ENCODE measurements at places on chromosomes 12 and 14. TPM values are rescaled to one million over a fixed set of nuclear protein-coding genes. Genes with fewer than 3 reads are reported as not detected.

DNA sequence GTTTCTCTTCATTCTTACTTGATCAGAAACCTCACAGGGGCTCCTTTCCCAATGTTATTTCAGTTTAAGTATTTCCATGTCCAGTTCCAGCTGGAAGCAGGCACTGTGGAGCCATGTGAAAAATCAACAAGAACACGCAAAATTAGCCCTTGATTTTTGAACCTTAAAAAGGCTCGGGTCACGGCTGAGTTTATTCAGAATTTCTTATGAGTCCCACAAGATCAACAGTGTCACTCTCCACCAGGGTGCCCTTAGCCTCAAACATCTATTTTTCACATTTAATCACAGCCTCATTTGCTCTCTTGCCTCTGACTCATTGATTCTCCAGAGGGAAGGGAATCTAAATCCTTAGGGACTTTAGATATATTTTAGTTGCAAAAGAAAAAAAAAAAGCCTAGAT lies 157.7 kb upstream of the AVPR1A start:
- H3K4me1 ChIP-seq, result no peaks in the 10 kb centered on the region
- no peak overlapping the region for H3K27ac ChIP-seq
- no peaks in the 10 kb centered on the region for H3K36me3 ChIP-seq
- no peaks in the 10 kb centered on the region for H3K27me3 ChIP-seq
- no peak for DNase-seq
- no peak overlapping the region for H3K4me3 ChIP-seq

The BIN2 gene
- not detected for total RNA-seq

- DNase-seq, result no peak
- no peaks in the 10 kb centered on the region for H3K27me3 ChIP-seq
- no peak overlapping the region for H3K27ac ChIP-seq
- no peak overlapping the region for H3K4me3 ChIP-seq
- H3K4me1 ChIP-seq, result no peaks in the 10 kb centered on the region
- H3K36me3 ChIP-seq, result no peaks in the 10 kb centered on the region
These were observed 75.5 kb upstream of the CLMN start for GRCh38 chr14:95395098-95395737.

DNA sequence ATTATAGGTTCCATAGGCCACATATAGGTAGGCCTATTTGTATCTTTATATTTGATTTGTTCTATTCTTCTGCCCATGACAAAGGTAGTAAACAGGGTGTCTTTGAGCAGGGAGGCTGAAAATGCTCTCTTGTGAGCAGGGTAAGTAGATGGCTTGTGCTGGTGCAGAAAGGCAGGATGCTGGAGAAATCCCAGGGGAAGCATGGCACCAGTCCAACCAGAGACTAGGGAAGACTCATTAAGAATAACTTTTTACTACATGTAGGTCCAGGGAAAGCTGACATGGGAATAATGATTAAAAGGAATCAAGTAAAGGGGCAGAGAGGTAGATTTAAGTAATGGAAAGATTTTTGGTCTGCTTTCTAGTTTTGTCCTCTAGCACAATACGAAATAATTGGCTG lies 245.0 kb downstream of the RGS6 start:
- H3K4me3 ChIP-seq, result no peak overlapping the region
- H3K27me3 ChIP-seq, result no peaks in the 10 kb centered on the region
- H3K4me1 ChIP-seq, result peaks cover 4% of the 10 kb centered on the region
- H3K27ac ChIP-seq, result no peak overlapping the region
- no peaks in the 10 kb centered on the region for H3K36me3 ChIP-seq

The MGAT4C gene
- total RNA-seq, result 3.0 TPM

- no peak overlapping the region for H3K4me3 ChIP-seq
- no peaks in the 10 kb centered on the region for H3K27me3 ChIP-seq
- no peak overlapping the region for H3K27ac ChIP-seq
These were observed 14.1 kb downstream of the CYP46A1 start for GRCh38 chr14:99698236-99698635.

The NPAS3 gene
- 0.60 TPM for total RNA-seq

DNA sequence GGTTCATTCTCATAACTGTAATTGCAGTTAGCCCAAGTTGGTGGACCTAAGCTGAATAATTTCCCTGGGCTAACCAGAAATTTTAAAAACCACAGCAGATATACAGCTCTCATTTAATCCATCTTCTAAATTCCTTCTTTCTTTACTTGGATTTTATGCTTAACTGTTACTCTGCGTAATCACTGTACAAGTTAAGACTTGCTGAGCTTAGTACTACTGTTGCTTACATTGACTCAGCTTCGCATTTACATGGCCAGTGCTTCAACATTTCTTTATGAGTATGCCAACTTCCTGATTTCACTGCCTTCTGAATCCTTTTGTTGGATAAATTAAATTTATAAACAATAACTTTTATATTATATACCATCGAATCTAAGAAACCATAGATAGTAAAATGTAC lies 147.4 kb downstream of the SLC38A4 start:
- H3K36me3 ChIP-seq, result no peaks in the 10 kb centered on the region
- DNase-seq, result no peak
- no peak overlapping the region for H3K27ac ChIP-seq
- no peaks in the 10 kb centered on the region for H3K27me3 ChIP-seq
- peaks cover 4% of the 10 kb centered on the region for H3K4me1 ChIP-seq

The DMAC2L gene
- total RNA-seq, result 20.3 TPM

GRCh38 chr14:101062065-101062450 lies 158.5 kb upstream of the RTL1 start:
- no peak for DNase-seq
- no peaks in the 10 kb centered on the region for H3K27me3 ChIP-seq
- no peaks in the 10 kb centered on the region for H3K4me1 ChIP-seq
- no peak overlapping the region for H3K27ac ChIP-seq
- H3K4me3 ChIP-seq, result no peak overlapping the region

The FKBP3 gene
- 149 TPM for total RNA-seq

The DAD1 gene
- 131 TPM for total RNA-seq

The VWF gene
- 0.60 TPM for total RNA-seq

DNA sequence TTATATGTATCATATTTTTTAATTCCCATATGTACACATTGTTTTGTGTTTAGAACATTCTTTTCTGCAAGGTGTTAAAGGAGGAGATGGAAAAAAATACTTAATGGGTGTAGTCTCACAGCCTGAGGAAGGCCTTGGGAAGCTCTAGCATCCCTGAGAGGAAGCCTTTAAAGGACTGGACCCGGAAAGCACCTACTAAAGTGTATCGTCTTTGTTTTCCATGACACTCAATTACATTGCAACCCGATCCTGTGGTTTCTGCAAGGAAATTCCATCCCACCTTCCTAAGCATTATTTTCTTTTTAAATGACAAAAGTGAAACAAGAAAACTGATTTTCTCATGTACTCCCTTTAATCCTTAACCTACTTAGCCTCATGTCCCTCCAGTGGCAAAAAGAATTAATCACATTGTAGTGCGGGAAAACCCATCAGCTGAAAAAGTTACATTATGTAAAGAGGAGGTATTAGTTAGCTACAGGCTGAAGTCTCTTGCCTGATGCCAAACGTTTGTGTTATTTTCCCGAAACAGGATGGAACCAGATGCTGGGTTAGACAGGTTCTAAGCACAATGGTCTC lies 147.8 kb upstream of the CPSF6 start:
- no peaks in the 10 kb centered on the region for H3K27me3 ChIP-seq
- no peaks in the 10 kb centered on the region for H3K4me1 ChIP-seq
- DNase-seq, result no peak
- no peaks in the 10 kb centered on the region for H3K36me3 ChIP-seq
- no peak overlapping the region for H3K4me3 ChIP-seq
- no peak overlapping the region for H3K27ac ChIP-seq

- H3K27ac ChIP-seq, result no peak overlapping the region
- no peaks in the 10 kb centered on the region for H3K4me1 ChIP-seq
- H3K27me3 ChIP-seq, result no peaks in the 10 kb centered on the region
- peaks cover 5% of the 10 kb centered on the region for H3K36me3 ChIP-seq
- no peak for DNase-seq
These were observed 76.1 kb upstream of the GPHB5 start for GRCh38 chr14:63394841-63395240.

DNA sequence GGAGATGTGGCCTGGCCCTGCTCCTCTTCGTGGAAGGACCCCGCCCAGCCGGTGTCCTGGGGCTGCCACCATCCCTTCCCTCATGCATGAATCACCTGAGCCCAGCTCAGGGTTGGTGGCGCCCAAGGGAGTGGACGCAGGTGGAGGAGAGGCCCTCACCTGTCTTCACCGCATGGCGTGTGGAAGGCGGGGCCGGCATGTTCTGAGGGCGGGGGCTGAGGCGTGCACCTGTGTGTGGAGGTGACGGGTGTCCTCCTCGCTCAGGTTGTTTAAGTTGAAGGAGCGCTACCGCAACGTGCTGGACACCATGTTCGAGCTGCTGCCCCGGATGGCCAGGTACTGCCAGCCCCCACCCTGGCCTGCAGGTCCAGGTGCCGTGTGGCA lies 47.0 kb downstream of the SLC8B1 start:
- H3K4me3 ChIP-seq, result no peak overlapping the region
- H3K36me3 ChIP-seq, result no peaks in the 10 kb centered on the region
- DNase-seq, result no peak

The FBXO34 gene
- total RNA-seq, result 14.4 TPM

The CEP170B gene
- total RNA-seq, result 32.3 TPM

- H3K36me3 ChIP-seq, result no peaks in the 10 kb centered on the region
- no peaks in the 10 kb centered on the region for H3K27me3 ChIP-seq
- DNase-seq, result no peak
- no peak overlapping the region for H3K4me3 ChIP-seq
- no peak overlapping the region for H3K27ac ChIP-seq
These were observed 194.4 kb upstream of the BCL2L14 start for GRCh38 chr12:11876307-11876706.

- no peaks in the 10 kb centered on the region for H3K27me3 ChIP-seq
- no peaks in the 10 kb centered on the region for H3K36me3 ChIP-seq
- no peak for DNase-seq
- H3K4me3 ChIP-seq, result no peak overlapping the region
- H3K4me1 ChIP-seq, result no peaks in the 10 kb centered on the region
These were observed 2.6 kb downstream of the ELK3 start for GRCh38 chr12:96196781-96197180.

DNA sequence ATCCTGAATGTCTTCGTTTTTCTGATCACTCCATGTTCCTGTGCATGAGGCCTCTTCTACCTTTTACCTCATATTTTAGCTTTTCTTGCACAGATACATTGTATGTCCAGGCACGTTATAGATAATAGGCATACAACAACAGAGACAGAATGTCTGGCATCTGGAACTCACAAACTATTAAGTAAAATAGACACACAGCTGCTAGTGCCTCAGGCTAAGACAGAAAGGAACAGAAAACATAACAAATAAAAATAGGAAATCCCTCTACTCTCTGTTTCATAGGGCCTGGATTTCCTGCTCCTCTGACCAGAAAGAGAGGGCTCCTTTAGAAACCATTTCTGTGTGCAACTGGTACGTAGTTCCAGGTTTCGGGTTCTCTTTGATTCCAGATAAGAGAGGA lies 48.6 kb downstream of the ATXN7L3B start:
- no peaks in the 10 kb centered on the region for H3K27me3 ChIP-seq
- H3K36me3 ChIP-seq, result no peaks in the 10 kb centered on the region

- no peak overlapping the region for H3K4me3 ChIP-seq
- H3K27me3 ChIP-seq, result no peaks in the 10 kb centered on the region
- no peaks in the 10 kb centered on the region for H3K4me1 ChIP-seq
- no peak overlapping the region for H3K27ac ChIP-seq
- no peak for DNase-seq
These were observed 7.8 kb upstream of the NOVA1 start for GRCh38 chr14:26605602-26606001.

The SLC6A12 gene
- 1.1 TPM for total RNA-seq

DNA sequence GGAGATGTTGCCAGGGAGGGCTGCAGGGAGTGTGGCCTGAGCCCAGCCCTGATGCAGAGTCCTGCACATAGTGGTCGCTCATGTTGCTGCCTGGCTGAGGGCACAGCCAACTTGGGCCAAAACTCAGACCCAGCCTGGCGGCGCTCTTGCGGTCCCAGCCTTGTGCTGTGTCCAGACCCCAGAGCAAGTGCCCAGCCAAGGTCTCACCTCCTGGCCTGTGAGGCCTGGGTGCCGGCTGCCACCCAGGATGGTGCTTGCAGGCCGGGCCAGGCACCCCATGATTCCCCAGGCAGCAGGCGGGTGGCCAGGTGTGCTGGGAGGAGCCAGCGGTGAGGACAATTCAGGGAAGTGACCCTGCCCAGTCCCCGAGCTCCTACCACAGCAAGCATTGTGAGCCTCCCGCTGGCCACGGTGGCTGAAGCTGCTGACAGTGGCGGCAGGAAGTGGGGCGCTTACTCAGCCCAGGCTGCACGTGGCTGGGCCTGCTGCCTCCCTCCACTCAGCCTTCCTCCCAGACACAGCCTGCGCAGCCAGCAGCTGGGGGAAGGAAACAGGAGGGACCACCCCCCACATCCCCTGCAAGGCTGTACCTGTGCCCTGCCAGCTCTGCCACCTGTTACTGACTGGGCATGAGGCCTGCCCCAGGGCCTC lies 17.7 kb upstream of the PGF start:
- H3K4me3 ChIP-seq, result no peak overlapping the region
- no peak overlapping the region for H3K27ac ChIP-seq
- H3K27me3 ChIP-seq, result no peaks in the 10 kb centered on the region
- peaks cover 7% of the 10 kb centered on the region for H3K4me1 ChIP-seq
- no peak for DNase-seq

- no peak for DNase-seq
- H3K27me3 ChIP-seq, result no peaks in the 10 kb centered on the region
- H3K4me3 ChIP-seq, result no peak overlapping the region
- H3K27ac ChIP-seq, result no peak overlapping the region
- H3K36me3 ChIP-seq, result no peaks in the 10 kb centered on the region
These were observed 6.5 kb upstream of the CPNE6 start for GRCh38 chr14:24064856-24065255.

GRCh38 chr14:87630846-87631245 lies 362.1 kb downstream of the GALC start:
- no peaks in the 10 kb centered on the region for H3K27me3 ChIP-seq
- H3K4me1 ChIP-seq, result no peaks in the 10 kb centered on the region
- H3K27ac ChIP-seq, result no peak overlapping the region
- no peak overlapping the region for H3K4me3 ChIP-seq

The ATG14 gene
- total RNA-seq, result 10.8 TPM

The GARIN6 gene
- not detected for total RNA-seq

GRCh38 chr12:13084898-13085640 lies 18.4 kb downstream of the GSG1 start:
- peaks cover 23% of the 10 kb centered on the region for H3K4me1 ChIP-seq
- H3K36me3 ChIP-seq, result no peaks in the 10 kb centered on the region
- no peak overlapping the region for H3K4me3 ChIP-seq

GRCh38 chr14:91897106-91897701 lies 29.9 kb upstream of the TC2N start:
- no peak overlapping the region for H3K27ac ChIP-seq
- DNase-seq, result no peak
- H3K4me3 ChIP-seq, result no peak overlapping the region

DNA sequence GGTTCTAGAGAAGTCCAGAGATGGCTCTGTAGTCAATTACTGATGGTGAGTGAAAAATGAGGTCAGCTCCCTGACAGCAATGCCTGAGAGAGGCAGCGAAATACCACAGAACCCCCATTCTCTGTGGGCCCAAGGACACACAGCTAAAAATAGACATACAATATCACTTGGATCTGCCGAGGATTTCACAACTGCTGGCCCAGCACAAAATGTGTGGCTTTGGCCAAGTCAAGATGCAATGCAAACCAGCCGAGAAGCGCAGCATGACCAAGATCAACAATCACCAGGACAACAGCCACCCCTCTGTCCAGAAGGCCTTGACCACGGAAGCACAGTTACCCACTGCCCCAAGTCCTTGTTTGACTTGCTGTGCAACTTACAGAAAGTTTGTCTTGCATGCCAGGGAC lies 52.2 kb downstream of the CKAP4 start:
- no peak overlapping the region for H3K4me3 ChIP-seq
- H3K27ac ChIP-seq, result no peak overlapping the region
- H3K27me3 ChIP-seq, result no peaks in the 10 kb centered on the region

GRCh38 chr14:34219661-34220377 lies 242.2 kb downstream of the SPTSSA start:
- H3K4me1 ChIP-seq, result no peaks in the 10 kb centered on the region
- no peak for DNase-seq
- H3K36me3 ChIP-seq, result no peaks in the 10 kb centered on the region
- H3K4me3 ChIP-seq, result no peak overlapping the region
